ENCODE measurements at places on chromosomes 7 and 10.
A peak's percentile ranks its signal among the peaks of the same experiment; 100 is the strongest.

GRCh38 chr10:348456-348855, 213.2 kb downstream of the ZMYND11 start:
- no peak for DNase-seq

DNA sequence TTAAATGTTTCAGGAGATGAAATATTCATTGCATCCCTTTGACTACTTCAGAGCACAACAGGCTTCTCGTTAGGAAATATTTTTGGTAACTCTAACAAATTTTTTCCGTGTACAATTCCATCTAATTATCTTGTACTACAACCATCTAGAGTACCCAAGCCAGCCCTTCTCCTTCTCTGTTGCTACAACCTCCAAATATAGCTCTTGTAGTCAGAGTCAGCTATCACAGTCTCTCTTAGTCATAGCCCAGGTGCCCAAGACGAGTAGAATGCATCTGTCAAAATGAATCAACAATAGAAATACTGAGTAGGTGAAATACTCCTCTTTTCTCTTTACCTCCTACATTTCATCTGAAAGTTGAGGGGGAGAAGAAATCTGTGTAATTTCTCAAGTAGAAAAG, 74.0 kb downstream of the INHBA start:
- DNase-seq, result no peak

GRCh38 chr10:42827201-42827600, 44.6 kb downstream of the BMS1 start:
- no peak for DNase-seq

GRCh38 chr7:90119178-90119971, 34.9 kb upstream of the STEAP1 start:
- DNase-seq, result peak; percentile 68

DNA sequence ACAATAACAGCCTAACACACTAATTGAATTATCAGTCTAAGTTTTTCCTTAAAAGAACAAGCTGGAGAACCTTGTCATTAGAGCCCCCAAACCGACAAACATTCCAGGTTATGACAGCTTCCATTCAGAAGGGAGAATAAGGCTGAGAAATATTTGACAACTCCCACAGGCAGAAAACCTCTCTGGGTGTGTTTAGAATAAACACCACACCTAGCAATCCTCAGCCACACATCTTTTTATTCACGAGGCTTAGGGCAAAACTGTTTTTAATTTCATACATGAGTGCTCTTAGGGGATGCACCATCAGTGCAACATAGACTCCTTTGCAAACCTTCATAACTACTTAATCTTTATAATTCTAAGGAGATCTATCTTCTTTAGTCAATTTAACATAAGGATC, 24.2 kb downstream of the STN1 start:
- DNase-seq, result no peak

DNA sequence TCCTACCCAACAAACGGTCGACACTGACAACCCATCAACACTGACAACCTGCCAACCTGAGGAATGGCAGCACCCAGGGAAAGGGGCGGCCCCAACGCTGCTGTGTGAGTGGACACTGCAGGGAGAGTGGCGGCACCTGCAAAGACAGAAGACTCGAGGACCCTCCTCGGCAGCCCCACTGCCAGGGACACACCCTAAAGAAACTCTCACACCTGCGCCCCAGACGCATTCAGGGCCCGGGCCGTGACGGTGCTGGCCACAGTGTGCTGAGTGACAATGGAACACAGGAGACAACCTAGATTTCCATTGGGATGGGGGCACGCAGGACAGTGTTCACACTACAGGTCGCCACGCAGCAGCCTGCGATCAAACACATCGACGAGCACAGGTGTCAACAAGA, 3.6 kb downstream of the CAMK2B start:
- DNase-seq, result no peak

GRCh38 chr7:135193615-135194081, 17.7 kb downstream of the WDR91 start:
- no peak for DNase-seq

GRCh38 chr10:24723788-24724380, at the start of gene ARHGAP21:
ARHGAP21 (minus strand) TSS chr10:24723887; CDS start chr10:24721899, 1,988 bp downstream.
- DNase-seq, result peak; percentile 43

GRCh38 chr10:103621783-103622125, 128.2 kb downstream of the NEURL1 start:
- DNase-seq, result no peak

- no peak for DNase-seq
These were observed 905.5 kb downstream of the CNTNAP2 start for GRCh38 chr7:147022056-147022455.

DNA sequence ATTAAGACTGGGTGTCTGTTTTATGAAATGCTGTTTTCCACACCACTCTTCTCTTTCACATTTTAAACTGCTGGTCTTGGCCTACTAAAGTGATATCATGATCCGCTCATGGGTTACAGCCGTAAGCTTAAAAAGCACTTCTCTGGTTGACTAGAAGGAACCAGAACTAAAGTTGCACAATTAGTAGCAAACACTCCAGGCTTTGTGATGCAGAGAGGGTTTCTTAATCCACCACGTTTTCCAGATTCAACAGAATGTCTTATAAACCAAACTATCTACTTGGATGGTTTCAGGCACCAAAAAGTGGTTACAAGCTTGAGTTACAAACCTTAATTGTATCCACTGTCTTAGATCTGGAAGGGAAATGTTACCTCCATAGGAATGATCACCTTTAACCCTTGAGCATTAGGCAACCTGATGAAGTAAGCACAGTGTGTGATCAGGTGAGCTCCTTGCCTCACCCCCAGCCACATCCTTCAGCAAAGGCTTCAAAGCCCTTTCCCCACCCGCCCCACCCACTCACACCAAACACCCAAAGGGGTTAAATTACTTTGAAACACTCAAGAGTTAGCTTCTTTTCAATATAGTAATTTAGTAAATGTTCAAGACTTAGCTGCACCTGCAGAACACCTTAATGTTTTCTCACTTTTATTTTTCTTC, 3.5 kb downstream of the ELMO1 start:
- no peak for DNase-seq

DNA sequence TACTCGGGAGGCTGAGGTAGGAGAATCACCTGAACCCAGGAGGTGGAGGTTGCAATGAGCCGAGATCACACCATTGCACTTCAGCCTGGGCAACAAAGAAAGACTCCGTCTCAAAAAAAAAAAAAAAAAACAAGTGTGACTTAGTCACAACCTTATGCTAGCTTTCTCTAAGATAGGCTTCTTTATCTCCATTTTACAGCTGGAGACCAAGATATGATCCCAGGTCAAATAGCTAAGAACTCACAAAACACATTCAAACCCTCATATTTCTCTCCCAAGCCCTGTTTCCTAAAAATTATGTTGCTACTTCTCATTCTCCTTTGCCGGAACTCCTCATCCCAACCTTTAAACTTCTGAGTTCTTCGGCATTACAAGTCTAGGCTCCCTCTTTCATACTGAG, 13.0 kb upstream of the DHTKD1 start:
- no peak for DNase-seq

DNA sequence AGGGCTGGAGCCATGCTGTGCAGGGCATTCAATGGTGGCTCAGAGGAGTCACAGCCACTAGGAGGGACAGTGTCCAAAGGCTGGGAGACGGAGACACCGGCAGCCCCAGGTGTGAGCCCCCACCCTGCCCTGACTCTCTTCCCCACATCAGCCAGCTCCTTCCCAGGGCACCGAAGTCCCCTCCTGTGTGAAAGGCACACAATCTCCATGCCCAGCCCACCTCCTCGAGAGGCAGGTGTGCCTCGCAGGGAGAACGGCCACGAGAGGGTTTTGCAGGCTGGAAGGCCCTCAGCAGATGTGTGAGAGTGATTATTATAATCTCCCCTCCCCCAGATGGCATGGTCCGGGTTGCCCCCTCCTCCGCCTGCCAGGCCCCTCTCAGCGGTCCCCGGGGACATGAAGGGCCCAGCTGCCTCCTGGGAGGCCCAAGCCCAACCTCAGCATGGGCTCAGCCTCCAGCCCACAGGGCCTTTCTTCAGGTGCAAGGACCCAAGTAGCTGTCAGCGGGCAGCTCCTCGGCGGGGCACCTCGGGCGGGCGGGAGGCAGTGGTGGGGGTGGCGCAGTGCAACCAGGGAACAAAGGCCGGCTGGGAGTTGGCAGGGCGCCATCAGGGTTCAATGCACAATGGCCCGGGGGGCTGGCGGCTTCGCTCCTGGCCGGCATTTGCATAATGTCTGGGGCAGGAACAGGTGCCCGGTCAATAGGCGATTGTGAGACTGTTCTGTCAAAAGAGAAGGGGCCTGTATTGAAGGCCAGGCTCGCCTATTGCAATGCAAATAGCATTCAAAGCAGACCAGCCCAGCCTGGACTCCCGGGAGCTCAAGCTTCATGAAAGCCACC, 155.3 kb upstream of the ZMIZ1 start:
- DNase-seq, result no peak

DNA sequence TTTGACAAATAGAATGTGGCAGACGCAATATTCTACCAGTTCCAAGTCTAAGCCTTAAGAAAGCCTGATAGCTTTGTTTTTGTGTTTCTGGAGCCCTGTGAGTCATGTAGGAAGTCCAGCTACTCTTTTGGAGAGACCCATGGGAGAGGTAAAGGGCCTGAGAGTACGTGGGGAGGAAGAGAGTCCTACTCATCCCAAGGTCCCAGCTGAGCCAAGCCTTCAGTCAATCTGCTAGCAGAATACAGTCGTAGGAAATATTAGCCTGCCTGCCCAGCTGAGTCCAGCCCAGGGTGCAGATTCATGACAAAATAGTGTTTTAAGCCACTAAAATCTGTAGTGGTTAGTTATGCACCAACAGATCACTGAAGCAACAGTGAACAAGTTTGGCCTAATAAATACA, 9.0 kb upstream of the GNA12 start:
- DNase-seq, result no peak

DNA sequence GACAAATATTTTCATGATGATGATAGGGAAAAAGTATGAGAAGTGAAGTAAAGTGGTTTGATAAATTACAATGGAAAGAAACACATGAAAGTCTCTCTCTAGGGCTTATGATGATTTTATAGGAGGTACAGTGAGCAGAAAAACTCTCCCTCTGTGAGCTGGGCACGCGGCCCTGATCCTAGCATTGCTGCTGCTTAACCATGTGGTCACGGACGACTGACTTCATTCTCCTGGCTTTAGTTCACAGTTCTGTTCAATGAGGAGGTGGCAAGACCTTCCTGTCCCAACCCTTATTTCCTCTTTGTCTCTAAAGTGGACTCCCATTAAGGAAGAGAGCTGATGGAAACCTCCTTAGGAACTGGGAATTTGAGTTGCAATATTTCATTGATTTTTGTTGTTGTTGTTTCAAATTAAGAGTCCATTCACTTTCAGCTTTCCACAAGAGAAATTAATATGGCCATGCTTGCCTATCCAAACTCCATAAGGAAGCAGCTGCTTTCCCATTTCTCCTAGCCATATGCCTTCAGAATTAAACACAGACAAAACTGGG, 8.2 kb upstream of the PON3 start:
- DNase-seq, result no peak

GRCh38 chr7:92057375-92057774, 76.9 kb downstream of the CYP51A1 start:
- no peak for DNase-seq

- DNase-seq, result no peak
These were observed 137.7 kb downstream of the AHR start for GRCh38 chr7:17436126-17436525.

GRCh38 chr10:46035923-46036849, 5.8 kb upstream of the NCOA4 start:
- no peak for DNase-seq

DNA sequence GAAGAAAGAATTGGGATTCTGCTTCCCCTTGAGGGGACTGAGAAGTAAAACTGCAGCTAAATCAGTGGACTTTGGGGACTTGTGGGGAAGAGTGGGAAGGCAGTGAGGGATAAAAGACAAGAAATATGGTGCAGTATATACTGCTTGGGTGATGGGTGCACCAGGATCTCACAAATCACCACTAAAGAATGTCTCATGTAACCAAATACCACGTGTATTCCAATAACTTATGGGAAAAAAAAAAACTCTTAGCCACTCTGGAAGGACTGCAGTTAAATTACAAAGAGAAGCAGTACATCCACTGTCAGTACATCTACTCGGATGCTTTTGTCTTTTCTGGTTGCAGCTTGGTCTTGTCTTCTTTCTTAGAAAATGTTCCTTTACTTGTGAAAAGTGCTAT, 27.4 kb upstream of the GOT1 start:
- DNase-seq, result no peak

DNA sequence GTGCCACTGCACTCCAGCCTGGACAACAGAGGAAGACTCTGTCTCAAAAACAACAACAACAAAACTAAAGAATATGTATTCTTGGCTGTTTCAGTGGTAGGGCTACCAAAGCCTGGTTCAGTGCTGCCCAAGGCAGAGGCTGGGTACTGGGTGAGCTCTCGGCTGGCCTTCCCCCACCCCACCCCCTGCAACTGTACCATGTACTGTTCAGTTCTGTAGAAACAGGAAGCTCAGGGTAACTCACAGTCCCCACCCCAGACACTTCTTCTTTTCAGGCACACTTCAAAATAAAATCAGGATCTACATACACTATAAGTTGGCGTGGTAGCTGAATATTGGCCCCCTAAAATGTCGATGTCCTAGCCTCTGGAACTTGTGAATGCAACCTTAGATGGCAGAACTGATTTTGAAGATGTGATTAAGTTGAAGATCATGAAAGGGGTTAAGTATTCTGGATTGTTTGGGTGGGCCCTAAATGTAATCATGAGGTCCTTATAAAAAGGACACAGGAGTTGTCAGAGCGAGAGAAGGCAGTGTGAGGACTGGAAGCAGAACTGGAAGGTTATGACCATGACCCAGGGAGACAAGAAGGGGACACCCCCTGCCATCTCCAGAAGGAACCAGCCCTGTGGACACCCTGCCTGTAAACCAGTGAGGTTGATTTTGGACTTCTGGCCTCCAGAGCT, 31.2 kb downstream of the TBXAS1 start:
- no peak for DNase-seq

- no peak for DNase-seq
These were observed 1520.1 kb downstream of the REEP3 start for GRCh38 chr10:65041307-65041706.

GRCh38 chr7:116194115-116194514, 16.2 kb upstream of the TES start:
- DNase-seq, result no peak

All from activated naive CD4-positive, alpha-beta T cell treated with anti-CD3 and anti-CD28 coated beads, Interleukin-2, amount 50 U/mL, for 16 hours (primary cell).